Right lung (tissue), 10 donors: ENCODE measurements at places on chromosomes 5 and 9.

- no peak for DNase-seq
Observed at GRCh38 chr5:175467983-175468690, 10.2 kb upstream of the SFXN1 start.

DNA sequence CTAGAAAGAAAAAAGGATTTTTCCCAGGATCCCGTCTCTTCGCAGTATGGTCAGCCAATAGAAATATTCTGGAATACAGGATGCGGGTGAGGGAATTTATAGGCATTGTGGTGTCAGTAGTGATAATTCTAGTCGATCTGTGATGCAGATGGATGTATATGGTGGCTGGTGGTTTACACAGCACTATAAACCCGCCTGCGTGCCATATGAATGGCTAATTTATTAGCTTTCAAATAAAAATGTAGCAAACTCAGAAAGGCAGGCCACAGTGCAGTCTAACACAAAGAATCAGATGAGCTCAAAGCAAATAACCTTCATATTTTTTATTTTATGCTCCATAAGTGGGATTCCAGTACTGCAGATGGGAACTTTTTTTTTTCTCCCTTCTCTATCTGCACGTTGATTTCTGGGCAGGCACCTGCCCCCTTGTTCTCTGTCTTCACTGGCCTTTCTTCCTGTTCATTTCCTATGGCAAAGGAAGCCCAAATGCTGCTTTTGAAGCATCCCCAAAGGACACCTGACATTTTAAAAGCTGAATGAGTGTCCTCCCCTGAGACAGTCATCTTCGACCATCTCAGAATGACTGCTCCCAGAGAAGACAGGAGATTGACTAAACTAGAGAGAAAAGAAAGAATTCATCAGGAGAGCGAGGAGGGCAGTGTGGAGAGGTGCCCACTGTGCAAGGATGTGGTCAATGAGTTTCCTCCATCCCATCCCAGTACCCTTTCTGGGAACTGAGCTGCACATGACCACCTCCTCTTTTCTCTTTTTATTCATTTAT lies 52.1 kb downstream of the SEMA6A start:
- no peak for DNase-seq

- no peak for DNase-seq
Observed at GRCh38 chr5:156802501-156802900, 47.6 kb upstream of the PPP1R2B start.

DNA sequence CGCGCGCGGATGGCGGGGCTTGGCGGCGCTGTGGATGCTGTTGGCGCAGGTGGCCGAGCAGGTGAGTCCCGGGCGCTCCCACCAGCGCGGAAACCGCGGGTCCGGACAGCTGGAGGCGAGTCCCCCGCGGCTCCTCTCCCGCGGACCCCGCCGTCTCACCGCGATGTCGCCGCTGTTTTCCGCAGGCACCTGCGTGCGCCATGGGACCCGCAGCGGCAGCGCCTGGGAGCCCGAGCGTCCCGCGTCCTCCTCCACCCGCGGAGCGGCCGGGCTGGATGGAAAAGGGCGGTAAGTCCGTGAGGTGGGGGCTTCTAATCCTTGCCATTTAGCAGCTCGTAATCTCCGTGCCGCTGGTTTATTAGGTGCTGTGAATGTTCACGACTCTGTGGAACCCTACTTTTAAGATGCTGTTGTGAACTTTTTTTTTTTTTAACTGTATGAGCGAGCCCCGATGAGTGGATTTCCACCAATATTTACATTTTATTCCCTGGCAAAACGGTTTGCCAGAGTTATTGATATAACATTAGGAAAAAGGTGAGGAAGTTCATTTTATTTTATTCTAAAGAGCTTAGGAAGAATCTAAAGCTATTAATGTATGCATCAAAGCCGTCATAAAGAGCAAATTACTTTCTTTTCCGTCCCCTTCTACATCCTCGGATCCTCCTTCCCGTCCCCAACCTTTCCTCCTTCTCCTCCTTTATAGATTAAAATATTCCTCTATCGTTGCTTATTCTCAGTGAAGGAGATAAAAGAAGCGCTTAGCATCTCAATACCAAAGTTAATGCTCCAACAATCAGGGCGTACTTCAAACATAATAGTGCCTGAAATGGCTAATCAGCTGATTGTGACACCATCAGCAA lies 579 bp downstream of the ADAMTS16 start:
- DNase-seq = no peak

- no peak for DNase-seq
Observed at GRCh38 chr5:145826895-145827674, 8.1 kb downstream of the PRELID2 start.

DNA sequence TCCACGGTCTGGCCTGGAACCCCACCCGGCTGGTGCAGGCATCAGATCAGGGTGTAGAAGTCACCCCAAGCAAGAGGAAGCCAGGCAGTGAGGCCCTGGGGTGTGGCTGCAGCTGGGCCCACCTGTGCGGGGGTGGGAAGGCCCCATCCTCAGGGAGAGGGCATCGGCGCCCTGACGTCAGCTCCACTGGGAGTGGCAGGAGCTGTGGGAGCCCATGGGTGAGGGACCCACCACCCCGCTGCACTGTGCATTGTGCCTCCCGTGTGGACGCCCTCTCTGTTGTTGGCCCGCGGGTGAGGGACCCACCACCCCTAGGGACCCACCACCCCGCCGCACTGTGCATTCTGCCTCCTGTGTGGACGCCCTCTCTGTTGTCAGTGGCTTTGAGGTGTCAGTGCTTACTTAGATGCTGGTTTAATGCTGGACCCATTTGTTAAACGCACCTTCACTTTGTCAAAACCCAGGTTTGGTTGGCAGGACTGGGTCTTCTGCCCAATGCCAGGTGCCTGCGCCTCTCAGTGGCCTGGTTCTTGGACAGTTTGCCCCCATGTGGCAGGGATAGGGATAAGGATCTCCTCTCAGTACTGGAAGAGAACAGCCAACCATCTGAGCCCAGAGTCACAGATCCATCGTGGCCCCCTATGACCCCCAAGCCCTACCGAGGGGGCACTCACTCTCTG lies 6.9 kb upstream of the EXOC3 start:
- no peak for DNase-seq

- no peak for DNase-seq
Observed at GRCh38 chr9:133851693-133852092, 113.5 kb upstream of the SARDH start.

DNA sequence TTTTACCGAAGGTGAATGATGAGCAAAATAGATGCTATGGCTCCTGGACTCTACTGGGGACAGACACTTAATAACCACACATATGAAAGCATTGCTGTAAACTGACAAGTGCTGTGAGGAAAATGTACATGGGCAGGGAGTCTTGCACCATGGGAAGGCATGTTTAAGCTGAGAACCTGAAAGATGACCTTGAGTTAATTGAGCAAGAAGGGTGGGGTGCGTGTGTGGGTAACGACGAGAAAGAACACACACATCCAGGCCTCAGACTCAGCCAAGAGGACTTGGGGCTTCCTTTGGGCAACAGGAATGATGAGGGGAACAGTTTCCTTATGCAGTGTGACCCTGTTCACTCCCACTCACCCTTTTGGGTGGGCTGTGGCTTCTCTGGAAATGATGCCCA lies 73.1 kb downstream of the HSPA4 start:
- DNase-seq = no peak

DNA sequence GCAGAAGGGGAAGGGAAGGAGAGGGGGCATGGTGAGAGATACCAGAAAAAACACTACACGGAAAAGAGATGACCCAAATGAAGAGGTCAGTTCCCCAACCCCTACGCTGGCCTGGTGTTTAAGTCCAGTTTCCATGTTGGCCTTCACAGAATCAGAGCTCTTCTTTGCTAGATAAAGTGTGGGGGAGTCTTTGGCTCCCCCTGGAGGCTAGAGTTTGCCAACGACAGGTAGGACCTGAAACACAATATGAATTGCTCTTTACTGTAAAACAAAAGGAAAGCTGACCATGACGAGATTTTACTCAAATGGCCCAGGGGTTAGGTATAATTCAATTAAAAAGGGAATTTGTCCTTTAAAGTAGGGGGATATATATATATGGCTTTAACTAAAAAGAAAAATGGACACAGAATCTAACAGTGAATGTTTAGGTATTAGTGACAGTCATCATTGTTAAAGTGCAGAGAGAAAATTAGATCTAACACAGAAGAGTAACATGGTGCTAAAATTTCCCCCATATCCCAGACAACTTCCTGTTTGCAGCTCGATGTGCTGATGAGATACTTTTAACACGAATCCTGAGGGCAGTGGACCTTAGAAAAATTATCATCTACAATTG lies 92.0 kb downstream of the SV2C start:
- DNase-seq = peak; percentile 9
